ENCODE measurements at places on chromosomes 5 and 9.
A peak's percentile ranks its signal among the peaks of the same experiment; 100 is the strongest.

- DNase-seq, result peak; percentile 11
Observed at GRCh38 chr9:74645007-74645639, 148.0 kb downstream of the RORB start.

GRCh38 chr5:115480271-115480670 lies 64.3 kb downstream of the FEM1C start:
- DNase-seq, result no peak

DNA sequence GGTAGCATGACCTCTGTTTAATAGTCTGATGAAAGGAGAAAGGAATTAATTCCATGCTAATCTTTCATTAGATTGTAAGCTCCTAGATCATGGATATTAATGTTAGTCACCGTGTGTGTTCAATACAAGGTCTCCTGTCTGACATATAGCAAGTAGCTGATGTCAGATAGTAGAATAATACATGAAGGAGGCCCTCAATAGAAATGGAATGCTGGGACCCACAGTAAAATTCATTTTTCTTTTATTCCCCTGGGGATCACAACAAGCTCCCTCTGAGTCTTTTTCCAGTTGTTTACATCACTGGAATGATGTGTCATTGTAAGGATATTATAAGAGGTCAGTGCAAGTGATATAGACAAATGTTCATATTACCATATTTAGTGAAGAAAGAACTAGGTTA lies 240.3 kb upstream of the TRPC7 start:
- DNase-seq, result no peak

- no peak for DNase-seq
Observed at GRCh38 chr9:128033609-128034008, 33.5 kb downstream of the NAIF1 start.

- no peak for DNase-seq
Observed at GRCh38 chr5:139419226-139420192, 15.6 kb upstream of the SPATA24 start.

- DNase-seq, result no peak
Observed at GRCh38 chr5:94113-94892, 2.3 kb downstream of the PLEKHG4B start.

GRCh38 chr5:180329138-180329435 lies 24.0 kb downstream of the GFPT2 start:
- no peak for DNase-seq

DNA sequence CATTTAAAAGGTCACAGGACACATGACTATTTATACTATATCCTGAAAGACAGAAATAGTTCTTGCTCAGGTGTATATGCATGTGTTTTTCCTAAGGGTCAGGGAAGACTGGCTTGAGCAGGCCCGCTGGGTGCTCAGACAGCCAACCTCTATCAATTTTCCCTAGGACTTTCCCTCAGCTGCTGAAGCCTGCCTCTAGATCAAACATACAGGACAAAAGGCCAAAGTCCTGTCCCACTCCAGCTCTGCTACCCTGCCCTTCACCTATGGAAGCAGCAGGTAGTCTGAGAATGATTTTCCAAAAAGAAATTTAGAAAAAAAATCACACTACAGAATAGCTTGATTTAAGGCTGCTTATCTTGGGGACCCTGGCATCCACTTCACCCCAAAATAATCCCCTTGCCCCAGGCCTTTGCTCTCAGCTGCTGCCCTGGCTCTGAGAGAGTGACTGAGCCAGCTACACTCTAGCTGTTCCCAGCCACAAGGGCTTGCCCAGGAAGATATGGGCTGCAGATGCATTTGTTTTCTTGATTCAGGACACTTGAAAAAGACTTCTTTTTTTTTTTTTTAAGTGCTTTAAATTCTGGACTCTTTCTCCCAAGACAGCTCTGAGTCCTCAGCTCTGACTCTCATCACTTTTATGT lies 42.5 kb downstream of the KLHL3 start:
- DNase-seq, result no peak

- DNase-seq, result no peak
Observed at GRCh38 chr5:95449460-95449859, 58.3 kb downstream of the FAM81B start.

GRCh38 chr9:68983522-68984424 lies 30.1 kb downstream of the PRKACG start:
- no peak for DNase-seq

GRCh38 chr5:2917524-2917923 lies 166.0 kb upstream of the IRX2 start:
- no peak for DNase-seq

GRCh38 chr9:128296340-128297220 lies 20.5 kb downstream of the SWI5 start:
- no peak for DNase-seq

- DNase-seq, result no peak
Observed at GRCh38 chr9:113343732-113344231, 3.7 kb upstream of the WDR31 start.

GRCh38 chr5:77640589-77641396 lies 2.3 kb upstream of the OTP start:
- DNase-seq, result peak; percentile 44

Data from nephron progenitor cell (in vitro differentiated cells).